Hepatic stellate cell (primary cell): ENCODE measurements at places on chromosomes 2 and 18.

GRCh38 chr2:68435615-68436014 lies 31.5 kb downstream of the FBXO48 start:
- peak; percentile 34 for DNase-seq

DNA sequence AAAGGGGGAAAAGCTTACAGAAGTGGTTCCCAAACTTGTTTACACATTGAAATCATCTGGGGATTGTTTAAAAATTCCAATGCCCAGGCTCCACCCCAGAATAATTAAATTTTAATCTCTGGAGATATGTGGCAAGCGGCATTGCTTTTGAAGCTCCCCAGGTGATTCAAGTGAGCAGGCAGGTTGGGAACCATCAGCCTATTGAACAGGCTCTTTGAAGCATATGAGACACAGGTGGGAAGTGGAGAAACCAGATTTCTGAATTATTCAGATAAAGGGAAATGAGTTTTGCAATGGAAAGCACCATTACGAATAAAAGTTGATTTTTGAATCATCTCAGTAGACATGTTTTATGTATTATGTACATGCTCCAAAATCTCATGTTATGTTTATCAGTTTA lies 57.6 kb upstream of the NOSTRIN start:
- no peak for DNase-seq

GRCh38 chr2:216519154-216519762 lies 20.6 kb downstream of the RPL37A start:
- DNase-seq: peak; percentile 44

DNA sequence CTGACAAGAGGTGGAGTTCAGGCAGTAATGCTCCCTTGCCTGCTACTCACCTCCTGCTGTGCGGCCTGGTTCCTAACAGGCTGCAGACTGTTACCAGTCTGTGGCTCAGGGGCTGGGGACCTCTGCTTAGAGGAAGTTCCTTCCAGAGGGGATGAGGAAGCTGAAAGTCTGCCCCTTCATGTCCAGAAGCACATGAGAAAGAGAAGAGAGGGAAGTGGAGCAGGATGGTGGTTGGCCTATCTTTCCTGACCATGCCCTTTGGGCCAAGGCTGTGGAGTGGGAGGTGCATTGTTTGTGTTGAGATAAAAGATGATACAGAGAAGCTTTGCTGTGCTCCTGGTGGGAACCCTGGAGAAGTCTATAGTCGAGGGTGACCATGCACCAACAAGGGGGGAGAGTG lies 112.5 kb downstream of the LPIN1 start:
- DNase-seq: no peak

DNA sequence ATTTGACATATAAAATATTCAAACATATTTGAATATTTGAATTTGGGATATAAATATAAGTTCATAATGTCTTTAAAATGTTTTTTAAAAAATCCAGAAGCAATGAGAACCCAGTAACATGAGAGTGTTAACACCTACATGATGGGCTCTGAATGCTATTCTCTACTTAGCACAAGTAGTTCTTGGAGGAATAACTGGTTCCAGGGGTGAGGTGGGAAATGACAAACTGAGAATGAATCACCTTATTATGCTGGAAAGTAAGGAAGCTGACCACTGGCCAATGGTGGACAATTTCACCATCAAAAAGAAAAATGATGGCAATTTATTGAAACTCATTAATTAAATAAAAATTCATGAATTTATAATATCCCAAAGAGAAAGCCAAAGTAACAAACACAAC lies 79.6 kb upstream of the NABP1 start:
- DNase-seq: no peak

DNA sequence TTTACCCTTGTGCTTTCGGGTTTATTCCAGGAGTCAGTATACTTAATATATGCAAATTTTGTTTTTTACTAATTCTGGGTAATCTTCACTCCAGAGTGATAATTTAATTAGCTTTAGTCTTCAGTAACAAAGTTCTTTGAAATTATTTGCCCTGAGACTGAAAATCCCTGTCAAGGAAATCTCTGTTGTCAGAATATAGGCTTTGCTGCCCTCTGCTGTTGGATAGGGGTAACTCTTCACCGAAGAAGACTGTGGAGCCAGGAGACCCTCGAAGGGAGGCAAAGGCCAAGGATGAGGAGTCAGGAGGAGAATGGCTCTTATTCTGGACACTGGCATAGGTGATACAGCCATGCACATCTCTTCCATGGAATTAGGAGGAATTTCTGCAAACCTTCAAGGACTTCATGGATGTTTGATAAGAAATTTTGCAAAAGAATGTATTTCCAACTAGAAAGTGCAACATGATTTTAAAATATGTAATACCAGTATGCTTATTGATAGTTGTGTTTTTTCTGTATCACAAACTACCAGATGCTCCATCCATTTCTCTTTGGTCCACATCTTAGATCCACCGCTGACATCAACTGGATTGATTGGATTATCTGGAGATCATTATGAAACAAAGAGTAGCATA lies 182.3 kb downstream of the RDH14 start:
- peak; percentile 28 for DNase-seq

DNA sequence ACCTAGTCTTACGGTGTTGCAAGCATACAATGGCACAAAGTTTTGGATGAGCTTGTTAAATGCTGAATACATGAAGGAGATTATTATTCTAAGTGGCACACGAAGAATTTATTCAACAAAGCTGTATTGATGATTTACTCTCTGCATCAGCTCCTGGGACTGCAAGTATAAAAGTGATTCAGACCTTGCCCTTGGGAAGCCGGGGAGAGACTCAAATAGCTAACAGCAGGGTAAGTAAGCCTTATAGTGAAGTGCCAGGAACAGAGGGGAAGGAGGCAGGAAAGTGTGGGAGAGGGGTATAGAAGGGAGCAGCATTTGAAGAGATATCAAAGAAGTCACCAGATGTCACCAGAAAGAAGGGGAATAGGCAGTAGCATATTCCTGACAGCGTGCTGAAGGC lies 115.4 kb downstream of the MCFD2 start:
- DNase-seq: no peak

GRCh38 chr2:58913082-58913726 lies 672.1 kb upstream of the FANCL start:
- DNase-seq: no peak

DNA sequence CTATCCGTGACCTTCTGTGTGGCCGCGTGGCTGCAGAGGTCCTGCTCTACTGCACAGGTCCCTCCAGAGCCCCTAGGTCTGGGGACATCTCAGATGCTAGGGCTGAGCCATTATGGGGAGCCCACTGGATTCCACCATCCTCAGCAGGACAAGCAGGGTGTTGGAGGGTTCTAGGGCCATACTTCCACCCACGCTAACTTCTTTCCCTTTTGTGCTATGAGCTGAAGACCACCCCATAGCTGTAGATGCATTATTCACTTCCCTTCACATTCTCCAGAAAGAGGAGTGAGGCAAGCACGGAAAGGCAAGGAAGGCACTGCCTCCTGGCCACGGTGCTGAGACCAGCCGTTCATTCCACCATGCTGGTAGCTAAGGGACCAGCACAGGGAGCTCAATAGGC lies 149.5 kb upstream of the MYCN start:
- no peak for DNase-seq

DNA sequence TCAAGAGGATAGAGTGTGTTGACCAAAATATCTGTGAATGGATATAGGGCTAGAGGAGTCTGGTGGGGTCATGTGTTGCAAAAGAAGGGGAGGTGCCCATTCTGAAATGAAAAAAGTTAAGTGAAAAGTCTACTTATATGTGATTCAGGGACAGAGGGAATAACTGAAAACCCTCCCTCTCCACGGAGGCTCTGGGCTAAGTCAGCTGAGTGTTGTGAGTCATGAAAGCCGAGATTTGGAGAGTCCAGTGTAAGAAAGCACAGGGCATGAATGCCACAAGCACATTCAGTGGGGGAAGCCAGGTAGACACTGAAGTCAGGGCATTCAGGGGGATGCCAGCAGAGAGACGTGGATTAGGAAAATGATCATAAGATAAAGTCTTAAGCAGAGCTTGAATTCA lies 871.9 kb downstream of the TSN start:
- DNase-seq: no peak

DNA sequence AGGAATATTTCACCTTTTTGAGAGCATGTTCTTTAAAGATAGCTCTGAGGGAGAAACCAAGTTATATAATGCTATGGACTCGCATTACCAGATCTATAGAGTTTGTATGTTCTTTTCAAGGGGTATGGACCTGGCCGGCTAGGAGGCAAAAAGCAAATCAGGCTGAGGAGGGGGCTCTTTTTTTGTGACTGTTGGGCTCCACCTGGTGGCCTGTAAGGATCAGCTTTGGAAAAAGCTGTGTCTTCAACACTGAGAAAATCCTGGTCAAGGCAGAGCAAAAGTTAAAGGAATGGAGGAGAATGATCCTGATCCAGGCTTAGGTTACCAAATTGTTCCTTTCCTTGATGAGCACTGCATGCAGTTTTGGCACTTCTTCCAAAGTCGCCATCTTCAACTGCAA lies 180.5 kb downstream of the DIS3L2 start:
- no peak for DNase-seq

GRCh38 chr2:38146275-38146906 lies 70.4 kb upstream of the CYP1B1 start:
- DNase-seq: peak; percentile 58

GRCh38 chr2:207041279-207041678 lies 102.0 kb downstream of the CPO start:
- no peak for DNase-seq

DNA sequence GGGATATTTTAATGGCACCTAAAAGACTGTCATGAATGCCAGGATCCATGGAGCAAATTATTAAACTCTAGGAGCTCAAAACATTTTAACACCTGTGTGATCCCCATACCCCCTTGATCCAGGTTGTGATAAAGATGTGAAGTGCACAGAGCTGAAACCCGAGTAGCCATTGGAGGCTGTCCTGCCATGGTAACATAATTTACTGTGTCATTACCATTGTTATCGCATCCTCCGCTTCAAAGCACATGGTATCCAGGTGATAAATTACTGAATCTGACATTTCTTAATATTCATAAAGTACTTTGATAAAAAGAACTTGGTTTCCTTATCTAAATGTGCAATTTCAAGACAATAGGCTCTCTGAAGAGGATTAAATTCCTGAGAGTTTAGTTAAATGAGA lies 109.3 kb downstream of the CHST9 start:
- DNase-seq: no peak

DNA sequence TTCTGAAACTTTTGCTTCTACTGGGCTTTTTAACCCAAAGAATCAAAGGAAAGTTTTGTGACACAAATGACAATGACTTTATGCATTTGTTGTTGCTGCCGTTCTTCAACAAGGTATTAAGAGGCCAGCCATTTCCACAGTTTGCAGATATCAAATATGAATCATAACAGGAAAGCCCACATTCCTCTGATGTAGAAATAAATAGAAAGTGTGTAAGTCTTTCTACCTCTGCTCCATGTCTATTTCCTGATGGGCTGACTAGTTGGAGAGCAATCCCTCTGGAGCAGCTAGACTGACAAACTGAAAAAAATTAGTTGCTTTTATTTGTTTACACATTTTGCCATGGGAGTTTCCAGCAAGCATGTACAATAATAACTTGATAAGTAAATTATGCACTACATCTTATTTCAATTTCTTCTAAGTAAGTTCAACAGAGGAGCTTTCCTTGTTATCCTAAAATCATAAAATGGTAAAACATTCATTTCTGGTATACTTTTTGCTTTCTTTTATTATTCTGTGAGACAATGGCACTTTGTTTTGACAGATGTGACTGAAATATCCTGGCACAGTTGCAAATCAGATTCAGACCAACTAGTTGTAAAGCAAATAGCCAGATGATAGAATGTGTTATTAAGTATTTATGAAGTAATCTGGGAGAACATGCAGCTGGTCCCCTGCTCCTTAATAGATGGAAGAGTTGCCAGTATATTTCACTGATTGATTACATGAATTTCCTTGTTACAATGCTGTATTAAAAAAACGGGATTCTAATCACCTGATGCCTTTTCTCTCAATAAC lies 266.7 kb downstream of the METTL4 start:
- DNase-seq: no peak

DNA sequence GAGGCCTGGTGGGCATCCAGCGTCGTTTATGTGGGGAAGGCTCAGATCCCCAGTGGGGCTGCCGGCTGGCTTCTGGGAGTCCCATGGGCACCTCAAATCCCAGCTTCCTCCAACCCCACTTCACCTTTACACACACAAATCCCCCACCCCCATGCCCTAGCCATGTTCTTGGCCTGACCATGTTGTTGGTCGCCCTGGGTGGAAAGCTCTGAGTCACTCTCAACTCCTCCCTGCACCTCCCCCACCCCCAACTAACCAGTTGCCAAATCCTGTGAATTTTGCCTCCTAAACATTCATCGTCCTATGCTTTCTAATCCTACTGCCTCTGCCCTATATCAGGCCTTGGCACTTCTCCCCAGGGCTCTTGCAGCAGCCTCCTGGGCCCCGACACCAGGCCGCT lies 6.4 kb downstream of the TNS1 start:
- DNase-seq: peak; percentile 78

- no peak for DNase-seq
Measured at GRCh38 chr2:201784563-201784962, 3.8 kb upstream of the ALS2 start.

- no peak for DNase-seq
Measured at GRCh38 chr2:12017499-12018157, 271.2 kb downstream of the LPIN1 start.

DNA sequence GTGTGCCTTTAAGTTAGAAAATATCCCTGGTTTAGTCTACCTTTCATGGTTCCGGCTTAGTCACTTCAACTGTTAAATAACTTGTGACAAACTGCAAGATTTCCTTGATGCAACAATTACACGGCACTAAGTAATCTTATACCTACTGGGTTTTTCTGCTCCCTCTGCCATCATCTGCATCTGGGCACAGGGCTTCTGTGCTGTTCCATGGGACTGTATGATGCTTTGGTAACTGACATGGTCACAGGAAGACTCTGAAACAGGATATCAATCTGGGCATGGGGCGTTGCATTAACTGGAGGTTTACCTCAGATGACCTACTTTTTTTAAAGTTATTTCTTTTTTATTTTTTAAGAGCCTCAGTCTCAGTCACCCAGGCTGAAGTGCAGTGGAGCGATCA lies 365.4 kb downstream of the SS18 start:
- DNase-seq: no peak

- no peak for DNase-seq
Measured at GRCh38 chr2:239102266-239102665, 254.4 kb downstream of the TWIST2 start.

GRCh38 chr2:64908406-64908805 lies 80.8 kb upstream of the SLC1A4 start:
- DNase-seq: no peak

- DNase-seq: peak; percentile 3
Measured at GRCh38 chr2:82790206-82791021, 1668.7 kb downstream of the SUCLG1 start.

GRCh38 chr2:27249159-27249890 lies 13.5 kb downstream of the SLC30A3 start:
- peak; percentile 65 for DNase-seq

DNA sequence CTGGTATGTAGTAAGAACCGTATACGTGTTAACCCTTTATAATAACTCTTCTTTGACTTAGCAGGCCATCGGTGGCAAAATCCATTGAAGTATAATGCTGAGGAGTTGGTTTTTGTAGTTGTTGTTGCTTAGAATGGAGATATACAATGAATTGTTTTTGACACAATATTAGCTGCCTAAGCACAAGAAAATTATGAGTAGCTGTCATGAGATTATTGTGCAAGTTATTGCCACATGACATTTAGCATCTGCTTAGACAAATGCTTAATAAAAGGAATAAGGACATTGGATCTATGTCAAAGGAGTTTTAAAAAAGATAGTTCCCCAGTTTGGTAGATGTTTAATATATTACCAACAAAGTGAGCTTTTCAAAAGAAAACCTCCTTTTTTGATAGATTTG lies 59.9 kb downstream of the ABCB11 start:
- no peak for DNase-seq
